ENCODE measurements at places on chromosomes 4 and X. TPM values are rescaled to one million over a fixed set of nuclear protein-coding genes. Genes with fewer than 3 reads are reported as not detected.

GRCh38 chr4:39714166-39714565 is 16.2 kb downstream of the UBE2K start:
- H3K4me3 ChIP-seq = no peak overlapping the region
- H3K27ac ChIP-seq = peak overlapping the region; percentile 33
- H3K4me1 ChIP-seq = peaks cover 3% of the 10 kb centered on the region
- no peak for DNase-seq
- no peaks in the 10 kb centered on the region for H3K27me3 ChIP-seq

DNA sequence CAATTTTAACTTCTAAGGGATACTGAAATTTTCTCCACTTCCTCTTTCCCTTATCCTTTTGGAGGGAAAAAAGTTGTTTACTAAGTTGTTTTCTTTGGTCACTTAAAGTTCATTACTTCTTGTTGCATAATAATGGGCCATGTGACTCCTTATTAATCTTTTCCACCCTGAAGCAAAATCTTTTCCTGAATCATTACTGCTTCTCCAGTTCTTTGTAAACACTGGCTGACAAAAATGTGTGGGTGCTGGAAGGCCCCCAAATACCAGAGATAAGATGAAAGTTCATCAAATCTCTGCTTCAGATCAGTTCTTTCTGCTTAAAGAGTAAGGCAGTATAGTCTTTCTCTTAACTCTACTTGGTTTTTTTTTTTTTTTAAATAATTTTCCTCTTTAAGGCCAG is 108.9 kb upstream of the NHS start:
- no peak overlapping the region for H3K27ac ChIP-seq
- H3K27me3 ChIP-seq = no peaks in the 10 kb centered on the region
- no peak overlapping the region for H3K4me3 ChIP-seq
- H3K36me3 ChIP-seq = no peaks in the 10 kb centered on the region

- H3K36me3 ChIP-seq = no peaks in the 10 kb centered on the region
- no peaks in the 10 kb centered on the region for H3K4me1 ChIP-seq
- H3K27me3 ChIP-seq = no peaks in the 10 kb centered on the region
- H3K4me3 ChIP-seq = no peak overlapping the region
- no peak for DNase-seq
- H3K27ac ChIP-seq = no peak overlapping the region
These were observed 220.6 kb upstream of the FAM241A start for GRCh38 chr4:111924696-111925095.

- no peaks in the 10 kb centered on the region for H3K36me3 ChIP-seq
- H3K27me3 ChIP-seq = peaks cover 33% of the 10 kb centered on the region
- no peak overlapping the region for H3K27ac ChIP-seq
- peak overlapping the region; percentile 45 for H3K4me3 ChIP-seq
These were observed 612 bp downstream of the CPLX1 start for GRCh38 chr4:825063-825970.

Gene IBSP
- total RNA-seq = not detected

Gene TEC
- 4.5 TPM for total RNA-seq

Gene CABS1
- total RNA-seq = not detected

Gene SASH3
- total RNA-seq = 31.0 TPM

All from ascending aorta (tissue), 2 donors.